ENCODE measurements at places on chromosomes 4 and X.
A peak's percentile ranks its signal among the peaks of the same experiment; 100 is the strongest.

- no peak for DNase-seq
Observed at GRCh38 chrX:69627744-69628143, 11.8 kb downstream of the EDA start.

DNA sequence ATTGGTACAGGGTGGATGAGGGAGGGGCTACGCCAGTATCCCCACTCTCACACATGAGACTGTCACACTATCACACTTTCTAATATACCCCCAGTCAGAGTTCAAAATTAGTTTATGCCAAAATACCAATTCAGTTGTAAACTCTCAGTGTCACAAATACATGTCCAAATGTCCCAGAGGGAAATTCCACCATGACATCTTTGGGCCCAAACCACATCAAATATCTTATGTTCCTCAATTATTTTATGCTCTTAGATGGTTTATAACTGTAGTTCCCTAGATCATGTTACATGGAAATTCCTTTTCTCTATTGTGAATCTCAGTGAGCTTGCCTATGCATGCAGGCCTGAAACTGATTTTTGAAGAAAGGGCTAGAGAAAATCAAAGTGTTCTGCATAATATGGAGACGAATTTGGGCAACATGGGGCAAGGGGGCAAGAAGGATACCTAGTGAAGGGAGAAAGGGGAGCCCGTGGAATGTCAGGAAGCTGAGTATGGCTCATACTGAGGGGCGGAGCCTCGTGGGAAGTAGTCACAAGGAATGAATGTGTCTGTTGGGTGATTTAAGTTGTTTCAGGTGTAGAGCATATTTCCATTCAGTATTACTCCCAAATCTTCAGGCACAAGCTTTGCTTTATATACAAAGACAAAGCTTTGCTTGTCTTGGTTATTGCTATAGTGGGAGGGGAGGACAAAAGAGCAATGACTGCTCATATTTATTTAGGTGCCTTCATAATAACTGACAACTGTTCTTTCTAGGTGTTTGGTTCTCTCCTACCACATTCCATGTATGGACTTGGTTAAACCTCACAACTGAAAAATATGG lies 40.8 kb downstream of the CLNK start:
- DNase-seq, result no peak

DNA sequence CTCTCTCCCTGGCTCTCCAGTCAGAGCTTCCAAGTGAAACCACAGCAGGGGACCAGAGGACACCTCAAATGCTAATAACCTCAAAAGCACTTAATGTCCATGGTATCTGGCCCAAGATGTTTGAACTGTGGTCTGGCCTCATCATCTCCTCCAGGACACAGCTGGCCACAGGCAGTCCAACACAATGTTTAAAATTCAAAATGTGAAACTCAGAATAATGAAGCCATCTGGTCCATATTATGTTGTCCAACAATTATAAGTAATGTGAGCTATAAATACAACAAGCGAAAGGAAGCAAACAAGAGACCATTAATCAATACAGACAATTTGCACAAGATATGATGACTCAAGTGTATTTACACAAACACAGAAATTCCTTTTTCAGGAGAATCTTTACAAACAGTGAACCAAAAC lies 90.7 kb upstream of the S100G start:
- peak; percentile 88 for DNase-seq

GRCh38 chrX:80808881-80809411 lies 731 bp downstream of the BRWD3 start:
- DNase-seq, result no peak

- DNase-seq, result peak; percentile 34
Observed at GRCh38 chrX:109774136-109774535, 41.1 kb upstream of the ACSL4 start.

- DNase-seq, result no peak
Observed at GRCh38 chr4:36385951-36386571, 104.6 kb downstream of the DTHD1 start.

DNA sequence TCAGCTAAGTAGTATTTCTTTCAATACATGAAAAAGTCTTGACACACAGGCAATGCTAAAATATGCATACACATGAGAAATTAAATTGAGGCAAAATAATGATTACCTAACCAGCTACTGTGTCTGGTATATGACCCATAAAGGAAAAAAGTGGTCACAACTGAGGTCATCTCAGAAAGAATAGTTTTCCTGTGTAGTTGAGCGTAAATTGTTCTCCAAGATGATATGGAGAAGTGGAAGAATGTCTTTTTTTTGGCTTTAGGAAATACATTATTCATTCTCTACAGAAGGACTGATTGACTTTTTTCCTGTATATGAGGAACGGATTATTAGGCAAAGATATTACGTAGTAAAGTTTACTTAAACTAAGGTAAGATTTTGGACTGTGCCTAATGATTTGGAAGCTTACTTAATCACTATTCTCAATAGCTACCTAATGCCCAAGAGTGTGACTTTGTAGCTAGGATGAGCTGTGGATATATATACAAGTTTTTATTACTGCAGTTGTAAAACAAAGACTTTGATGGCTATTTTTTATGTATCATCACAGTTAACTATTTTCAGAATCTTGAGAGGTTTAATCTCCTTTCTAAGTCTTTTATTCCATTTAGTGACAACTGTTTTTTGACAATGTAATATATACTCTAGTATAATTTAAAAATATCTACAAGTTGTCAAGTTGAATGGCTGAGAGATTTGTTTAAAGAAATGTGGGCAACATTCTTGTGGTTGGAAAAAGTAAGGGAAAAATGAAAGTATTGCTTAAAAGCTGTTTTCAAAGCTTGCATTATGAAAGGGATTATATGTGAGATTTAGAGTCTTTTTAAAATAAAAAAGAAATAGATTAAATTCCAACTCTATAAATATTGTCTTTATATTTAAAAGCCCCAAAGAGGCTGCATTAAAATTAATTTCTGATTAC lies 100.2 kb downstream of the PDLIM5 start:
- DNase-seq, result peak; percentile 10

GRCh38 chr4:6971536-6972374 lies 62.1 kb downstream of the TBC1D14 start:
- DNase-seq, result no peak

- DNase-seq, result no peak
Observed at GRCh38 chr4:81881855-81882621, 410.3 kb upstream of the RASGEF1B start.

GRCh38 chr4:55440786-55441185 lies 45.0 kb downstream of the TMEM165 start:
- DNase-seq, result no peak

- DNase-seq, result no peak
Observed at GRCh38 chr4:4420421-4420820, 33.5 kb downstream of the NSG1 start.

DNA sequence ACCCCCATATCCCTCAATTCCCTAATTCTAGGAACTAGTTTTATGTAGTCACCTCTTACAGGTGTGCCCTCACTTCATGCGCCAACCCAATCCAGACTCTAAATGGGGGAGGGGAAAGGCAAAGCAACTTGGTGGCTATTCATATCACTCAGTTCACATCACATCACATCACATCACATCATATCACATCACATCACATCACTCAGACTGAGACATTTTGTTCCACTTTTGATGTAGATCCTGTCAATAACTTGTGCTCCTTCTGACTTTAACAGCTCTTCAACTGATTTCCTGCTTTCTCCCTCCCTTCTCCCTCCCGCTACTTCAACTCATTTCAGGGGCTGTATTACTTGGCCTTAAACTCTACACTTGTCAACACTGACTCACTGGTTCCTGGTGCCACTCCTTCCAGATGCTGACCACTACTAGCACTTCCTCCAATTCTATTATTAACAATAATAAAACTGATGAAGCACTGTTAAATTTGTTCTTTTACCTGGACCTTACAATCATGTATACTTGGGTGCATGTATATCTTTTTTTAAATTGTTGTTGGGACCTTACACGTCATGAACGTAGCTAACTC lies 29.1 kb upstream of the PLS3 start:
- DNase-seq, result peak; percentile 61

- peak; percentile 68 for DNase-seq
Observed at GRCh38 chrX:10356979-10357378, 200.2 kb downstream of the CLCN4 start.

- DNase-seq, result no peak
Observed at GRCh38 chrX:115622534-115622933, 61.6 kb downstream of the PLS3 start.

DNA sequence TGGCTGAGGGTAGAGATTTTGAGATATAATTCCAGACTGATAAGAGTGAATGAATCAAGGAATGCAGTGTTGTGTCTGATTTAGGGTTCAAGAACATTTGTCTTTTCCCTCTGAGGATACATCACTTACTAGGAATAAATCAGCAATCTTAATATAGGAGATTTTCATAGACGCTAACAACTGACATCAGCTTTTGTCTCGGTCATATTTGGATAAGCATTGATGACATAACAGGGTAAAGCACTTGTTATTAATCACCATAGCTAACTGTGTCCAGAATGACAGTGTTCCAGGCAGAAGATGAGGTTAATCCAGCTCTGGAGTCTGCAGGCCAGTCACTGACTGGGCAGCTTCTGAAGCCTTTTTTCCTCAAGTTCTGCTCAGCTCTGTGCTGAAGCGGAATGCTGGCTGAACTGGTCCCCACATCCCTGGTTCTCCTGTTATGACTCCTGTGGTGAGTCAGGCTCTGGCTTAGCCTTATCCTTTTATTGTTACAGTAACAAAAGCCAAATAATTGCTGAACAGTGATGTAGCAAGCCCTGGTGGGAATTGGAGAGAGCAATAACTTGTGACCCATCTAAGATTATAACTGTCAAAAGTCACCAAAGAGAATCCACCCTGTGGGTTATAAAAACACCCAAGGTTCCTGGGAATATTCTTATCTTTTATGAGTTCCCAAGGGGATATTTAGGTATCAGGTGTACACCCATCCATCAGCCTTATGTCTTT lies 41.8 kb downstream of the FNIP2 start:
- peak; percentile 99 for DNase-seq

GRCh38 chr4:183030823-183031222 lies 68.2 kb upstream of the WWC2 start:
- DNase-seq, result no peak

GRCh38 chrX:5220421-5220820 lies 1008.2 kb downstream of the NLGN4X start:
- DNase-seq, result no peak

DNA sequence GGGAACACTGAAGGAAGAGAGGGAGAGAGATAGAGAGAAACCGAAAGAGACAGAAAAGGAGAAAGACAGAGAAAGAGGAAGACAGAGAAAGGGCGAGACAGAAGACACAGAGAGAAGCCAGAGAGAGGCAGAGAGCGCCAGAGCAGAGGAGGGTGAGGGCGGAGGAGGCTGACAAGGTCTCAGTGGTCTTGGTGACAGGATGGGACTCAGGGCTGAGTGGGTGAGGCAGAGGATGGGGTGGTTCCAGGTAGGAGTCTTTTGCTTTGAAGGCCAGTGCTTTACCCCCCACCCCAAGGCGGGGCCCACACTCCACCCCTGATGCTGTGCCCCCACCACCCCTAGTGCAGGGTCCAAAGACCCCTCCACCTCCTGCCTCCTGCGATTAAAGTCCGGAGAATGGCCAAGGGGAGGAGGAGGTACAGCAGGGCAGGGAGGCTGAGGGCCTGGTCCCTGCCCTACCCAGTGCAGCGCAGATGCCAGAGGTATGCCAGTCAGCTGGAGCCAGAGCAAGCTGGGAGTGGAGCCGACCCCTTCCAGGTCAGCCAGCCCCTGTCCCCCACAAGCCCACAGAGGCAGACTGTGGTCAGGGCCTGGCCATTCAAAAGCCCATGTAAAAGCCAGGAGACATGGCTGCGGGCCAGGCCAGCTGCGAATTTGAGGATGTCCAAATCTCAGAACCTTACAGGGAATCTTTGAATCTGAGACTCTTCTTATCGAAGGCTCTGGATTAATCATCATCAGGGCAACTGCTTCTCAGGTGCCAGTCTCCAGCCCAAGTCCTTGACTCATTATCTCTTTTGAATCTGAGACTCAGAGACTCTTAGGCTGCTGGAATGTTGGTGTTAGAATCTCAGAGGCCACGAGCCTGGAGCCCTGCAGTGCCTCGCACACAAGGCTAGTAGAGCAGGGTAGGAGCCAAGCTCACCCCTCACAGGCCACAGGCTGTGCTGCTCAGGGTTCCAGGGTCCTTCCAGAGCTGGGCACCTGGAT lies 758 bp downstream of the IQSEC2 start:
- peak; percentile 44 for DNase-seq

GRCh38 chrX:149979126-149979644 lies 40.9 kb upstream of the EOLA2 start:
- no peak for DNase-seq

GRCh38 chrX:44881549-44881948 lies 8.6 kb downstream of the KDM6A start:
- DNase-seq, result no peak

- peak; percentile 19 for DNase-seq
Observed at GRCh38 chr4:29081234-29081955, 1638.8 kb upstream of the PCDH7 start.

GRCh38 chr4:151407466-151408379 lies 1.3 kb upstream of the FHIP1A start:
- no peak for DNase-seq

DNA sequence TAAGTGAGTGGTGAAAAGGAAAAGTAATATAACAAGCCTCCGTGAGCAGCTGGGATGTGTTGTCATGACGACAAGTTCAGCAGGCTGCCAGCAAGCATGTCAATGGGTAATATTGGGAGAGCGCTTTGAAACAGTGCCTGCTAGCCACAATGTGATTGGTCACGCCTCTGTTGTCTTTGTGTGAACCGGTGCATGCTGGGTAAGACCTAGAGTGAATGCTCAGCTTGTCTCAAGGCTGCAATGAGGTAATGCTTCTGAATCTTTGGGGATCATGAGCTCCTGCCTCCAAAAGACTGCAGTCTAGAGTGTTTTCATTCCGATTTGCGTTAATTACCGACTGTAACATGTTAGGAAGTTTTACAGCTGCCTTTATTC lies 54.9 kb downstream of the STOX2 start:
- DNase-seq, result peak; percentile 74

GRCh38 chr4:186762361-186762760 lies 38.7 kb upstream of the FAT1 start:
- no peak for DNase-seq

DNA sequence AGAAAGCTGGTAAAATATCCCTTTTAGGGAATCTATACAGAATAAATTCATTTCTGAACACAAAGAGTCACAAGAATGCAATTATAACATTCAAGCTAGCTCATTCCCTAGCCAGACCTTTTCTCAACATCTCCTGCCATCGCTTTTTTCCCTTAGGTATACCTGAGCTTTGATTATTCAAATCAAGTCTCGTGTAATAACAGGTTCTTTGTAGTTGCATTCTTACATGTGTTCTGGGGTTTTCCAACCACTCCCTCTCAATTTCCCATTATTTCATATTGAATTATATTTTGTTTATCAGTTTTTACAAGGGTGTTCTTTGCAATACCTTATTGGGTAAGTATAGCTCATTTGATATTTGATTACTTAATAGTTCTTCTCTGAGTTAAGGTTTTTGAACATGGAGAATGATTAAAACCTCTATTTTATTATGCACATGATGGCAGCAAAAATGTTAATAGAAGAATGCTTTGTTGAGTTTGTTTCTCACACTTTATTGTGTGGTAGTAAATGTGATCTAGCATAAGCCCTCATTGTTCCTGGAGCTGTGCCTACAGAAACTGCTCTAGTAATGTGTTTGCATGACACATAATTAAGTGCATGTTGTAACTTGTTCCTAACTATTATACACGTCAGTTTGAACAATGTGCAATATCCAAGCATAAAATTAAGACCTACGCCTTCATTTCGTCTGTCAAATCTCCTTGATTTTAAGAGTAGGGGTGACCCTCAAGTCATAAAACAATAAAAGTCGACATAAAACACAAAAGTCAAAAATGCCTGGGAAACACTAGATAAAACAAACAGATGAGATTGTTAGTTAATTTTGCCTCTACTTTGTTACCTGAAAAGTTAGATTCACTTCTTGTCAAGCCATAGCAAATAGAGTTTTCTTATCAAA lies 124.0 kb upstream of the POF1B start:
- DNase-seq, result no peak

GRCh38 chr4:139920486-139921002 lies 233.4 kb downstream of the MAML3 start:
- no peak for DNase-seq
